ENCODE measurements at places on chromosomes 7 and 10. TPM values are rescaled to one million over a fixed set of nuclear protein-coding genes. Genes with fewer than 3 reads are reported as not detected.
A peak's percentile ranks its signal among the peaks of the same experiment; 100 is the strongest.

- no peak for DNase-seq
Measured at GRCh38 chr10:13733071-13733470, 146.3 kb downstream of the PRPF18 start.

The LIPM gene
- not detected for total RNA-seq

GRCh38 chr10:103793429-103793828 lies 61.9 kb downstream of the SH3PXD2A start:
- no peak for DNase-seq

The CALML3 gene
- not detected for total RNA-seq

The HERPUD2 gene
- 22.9 TPM for total RNA-seq

DNA sequence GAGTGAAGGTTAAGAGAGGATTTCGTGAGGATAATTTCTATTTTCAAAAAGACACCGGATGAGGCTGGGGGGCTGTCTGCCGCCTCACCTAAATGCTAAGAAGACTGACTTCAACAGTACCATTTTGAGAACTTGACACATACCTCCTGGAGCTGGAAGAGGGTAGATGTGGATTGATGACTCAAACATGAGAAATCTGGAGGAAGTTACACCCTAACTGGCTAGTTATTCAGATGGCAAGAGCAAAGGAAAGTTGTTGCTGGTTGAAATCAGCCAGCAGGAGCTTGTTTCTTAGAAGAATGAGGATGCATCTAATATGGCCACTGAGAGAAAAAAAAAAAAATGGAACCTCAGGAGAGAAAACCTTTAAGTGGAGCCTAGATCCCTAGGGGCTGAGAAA lies 76.2 kb upstream of the KIAA1217 start:
- DNase-seq, result no peak

The ZNF511 gene
- total RNA-seq, result 56.6 TPM

DNA sequence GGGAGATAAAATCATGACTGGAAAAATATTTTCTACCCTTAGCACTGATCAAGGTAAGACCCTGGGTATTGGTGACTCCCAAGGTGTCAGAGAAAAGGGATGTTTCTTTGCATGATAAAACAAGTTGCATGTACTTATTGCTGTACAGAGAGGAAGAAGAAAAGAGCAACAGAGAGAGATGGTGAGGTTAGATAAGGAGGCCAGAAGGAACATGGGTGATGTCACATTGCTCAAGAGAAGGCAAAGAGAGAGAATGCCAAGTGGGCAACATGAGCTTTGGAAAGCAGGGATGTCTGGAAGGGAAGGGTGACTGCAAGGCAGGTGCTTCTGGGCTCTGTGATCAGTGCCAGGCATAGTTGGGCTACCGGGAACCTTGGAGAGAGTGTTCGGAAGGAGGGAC lies 65.1 kb upstream of the ADARB2 start:
- no peak for DNase-seq

The PRR15 gene
- total RNA-seq, result not detected

GRCh38 chr10:71492872-71493271 lies 96.2 kb downstream of the CDH23 start:
- DNase-seq, result no peak

- DNase-seq, result no peak
Measured at GRCh38 chr7:109864230-109864629, 1226.7 kb upstream of the LRRN3 start.

DNA sequence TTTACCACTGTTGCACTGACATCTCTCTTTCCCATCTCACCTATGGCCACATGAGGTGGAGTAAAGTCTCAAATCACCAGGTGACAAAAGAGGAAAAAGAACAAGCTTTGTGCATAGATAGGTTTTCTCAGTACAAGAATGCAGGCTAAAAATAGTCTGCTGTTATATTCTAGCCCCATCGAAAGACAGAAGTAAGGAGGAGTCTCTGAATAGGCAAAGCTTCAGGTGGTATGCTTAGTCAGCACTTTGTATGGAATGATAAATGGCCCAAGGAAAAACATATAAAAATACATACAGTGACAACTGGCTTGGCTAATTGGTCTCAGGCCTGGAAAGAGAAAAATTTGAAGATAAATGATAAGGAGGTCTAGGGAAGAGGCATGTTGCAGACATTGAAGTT lies 39.6 kb upstream of the KCND2 start:
- DNase-seq, result no peak

The MYO3A gene
- not detected for total RNA-seq

- DNase-seq, result no peak
Measured at GRCh38 chr7:99123571-99124033, 20.3 kb downstream of the SMURF1 start.

The ASB15 gene
- not detected for total RNA-seq

- no peak for DNase-seq
Measured at GRCh38 chr7:111975346-111975745, 230.9 kb downstream of the DOCK4 start.

GRCh38 chr7:25009257-25009656 lies 29.3 kb upstream of the OSBPL3 start:
- peak; percentile 14 for DNase-seq

GRCh38 chr7:38630720-38631673 lies at the start of gene AMPH:
TSS of gene AMPH (minus strand) at chr7:38631373. CDS start at chr7:38631351, 22 bp downstream.
- peak; percentile 8 for DNase-seq

DNA sequence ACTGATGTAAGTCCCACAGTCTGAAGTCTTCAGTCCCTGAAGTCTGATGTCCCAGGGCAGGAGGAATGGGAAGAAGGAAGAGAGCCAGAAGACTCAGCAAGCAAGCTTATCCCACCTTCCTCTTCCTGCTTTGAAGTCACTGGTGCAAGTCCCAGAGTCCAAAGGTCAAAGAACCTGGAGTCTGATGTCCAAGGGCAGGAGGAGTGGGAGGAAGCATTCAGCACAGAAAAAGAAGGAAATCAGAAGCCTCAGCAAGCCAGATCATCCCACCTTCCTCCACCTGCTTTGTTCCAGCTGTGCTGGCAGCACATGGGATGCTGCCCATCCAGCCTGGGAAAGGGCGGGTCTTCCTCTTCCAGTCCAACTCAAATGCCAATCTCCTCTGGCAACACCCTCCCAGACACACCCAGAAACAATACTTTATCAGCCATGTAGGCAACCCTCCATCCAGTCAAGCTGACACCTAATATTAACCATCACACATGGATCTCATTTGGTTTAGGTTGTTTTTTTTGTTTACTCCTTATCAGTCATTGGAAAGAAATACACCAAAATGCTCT lies 50.9 kb downstream of the ADAM12 start:
- no peak for DNase-seq

DNA sequence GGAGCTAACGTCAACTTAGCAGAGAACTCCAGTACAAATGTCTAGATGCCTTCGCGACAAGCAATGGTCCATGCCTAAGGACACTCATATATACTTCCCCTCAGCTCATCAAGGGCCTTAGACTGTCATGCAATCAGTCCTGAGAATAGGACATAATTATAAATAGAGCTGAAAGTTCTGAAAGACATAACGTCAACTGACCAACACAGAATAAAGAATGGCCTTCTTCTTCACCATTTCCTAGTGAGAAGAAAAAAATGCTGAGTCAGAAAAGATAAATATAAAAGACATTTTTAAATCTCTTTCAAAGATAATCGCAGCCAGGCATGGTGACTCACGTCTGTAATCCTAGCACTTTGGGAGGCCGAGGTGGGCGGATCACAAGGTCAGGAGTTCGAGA lies 83.2 kb downstream of the ARMH3 start:
- no peak for DNase-seq

DNA sequence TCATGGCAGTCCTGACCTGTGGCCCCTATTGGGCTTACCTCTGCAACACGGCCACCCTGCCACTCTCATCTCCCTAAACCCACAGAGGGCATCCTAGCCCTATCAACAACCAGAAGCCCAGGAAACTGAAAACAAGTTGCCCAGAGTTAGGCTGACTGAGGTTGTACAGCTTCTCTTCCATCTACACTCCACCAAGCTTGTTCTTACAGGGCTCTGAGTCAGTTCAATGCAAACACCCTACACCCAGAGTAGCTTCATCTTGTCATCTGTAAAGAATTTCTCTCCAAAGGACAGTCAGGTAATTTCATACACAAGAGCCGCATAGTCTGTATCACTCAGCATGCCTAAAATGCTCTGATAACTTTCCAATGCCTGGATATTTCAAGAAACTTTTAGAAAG lies 175.4 kb downstream of the ARID5B start:
- DNase-seq, result peak; percentile 15

- no peak for DNase-seq
Measured at GRCh38 chr10:57249615-57250281, 888.7 kb upstream of the ZWINT start.

The FERD3L gene
- not detected for total RNA-seq

DNA sequence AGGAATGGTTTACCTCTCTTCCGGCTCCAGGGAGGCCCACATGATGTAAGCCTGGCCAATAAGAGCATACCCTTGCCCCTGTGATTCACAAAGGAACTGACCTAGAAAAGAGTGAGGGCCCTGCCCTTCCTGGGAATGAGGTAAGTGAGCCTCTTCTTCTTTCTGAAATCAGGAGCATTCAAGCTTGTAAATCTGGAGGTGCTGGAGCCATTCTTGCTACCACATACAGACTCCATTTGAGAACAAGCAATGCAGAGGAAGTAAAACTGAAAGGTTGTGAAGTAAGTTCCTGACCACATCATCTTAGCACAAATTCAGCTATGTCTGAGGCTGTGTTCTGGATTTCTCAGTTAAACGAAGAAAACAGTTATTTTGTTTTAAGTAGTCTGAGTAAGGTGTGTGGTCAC lies 132.2 kb downstream of the CD36 start:
- DNase-seq, result no peak

DNA sequence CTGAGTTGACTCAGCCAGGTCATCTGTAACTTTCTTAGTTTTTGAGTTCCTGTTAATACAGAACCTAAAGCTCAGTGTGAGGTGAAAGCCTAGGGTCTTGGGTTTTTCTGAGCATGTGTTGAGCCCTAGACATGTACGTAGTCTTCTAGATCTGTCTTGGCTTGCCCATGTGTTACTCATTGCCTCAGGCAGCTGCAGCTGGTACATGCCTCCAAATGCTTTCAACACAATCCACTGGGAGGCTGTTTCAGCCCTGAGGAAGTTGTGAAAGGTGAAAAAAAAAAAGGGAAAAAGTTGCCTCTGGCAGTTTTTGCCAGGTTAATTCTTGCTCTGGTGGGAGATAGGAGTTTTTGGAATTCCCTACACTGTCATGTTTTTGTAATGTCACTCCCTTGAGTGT lies 134.6 kb downstream of the RNF216 start:
- DNase-seq, result no peak

GRCh38 chr10:69505636-69506318 lies 54.5 kb downstream of the TSPAN15 start:
- DNase-seq, result no peak

- DNase-seq, result no peak
Measured at GRCh38 chr7:90613088-90613498, 17.0 kb downstream of the CDK14 start.

The TMEM26 gene
- not detected for total RNA-seq

DNA sequence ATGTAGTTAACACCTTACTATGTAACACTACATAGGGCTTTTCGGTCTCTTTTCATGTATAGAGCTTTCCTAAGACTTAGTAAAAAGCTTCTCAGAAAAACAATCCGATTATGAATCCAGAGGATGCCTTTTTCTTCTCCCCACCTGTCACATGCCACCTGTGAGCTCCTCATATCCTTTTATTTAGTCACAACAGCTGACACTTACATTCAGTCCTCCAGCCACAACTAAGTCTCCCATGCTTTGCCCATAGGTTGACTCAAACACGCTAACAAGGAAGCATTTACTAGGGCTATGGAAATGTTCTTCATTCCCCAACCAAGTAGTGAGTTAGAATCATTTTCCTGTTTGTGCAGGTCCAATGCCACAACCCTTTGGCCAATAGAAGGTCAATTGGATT lies 7.9 kb downstream of the ENO4 start:
- no peak for DNase-seq

- DNase-seq, result no peak
Measured at GRCh38 chr10:54441275-54441674, 359.8 kb downstream of the PCDH15 start.
